Activated T-cell treated with anti-CD3 and anti-CD28 coated beads, Interleukin-2, amount 50 U/mL, for 72 hours (primary cell): ENCODE measurements at places on chromosomes 2 and 18. TPM values are rescaled to one million over a fixed set of nuclear protein-coding genes. Genes with fewer than 3 reads are reported as not detected.

- DNase-seq, result no peak
- no peak overlapping the region for H3K4me3 ChIP-seq
- H3K36me3 ChIP-seq, result no peaks in the 10 kb centered on the region
- H3K27ac ChIP-seq, result no peak overlapping the region
Observed at GRCh38 chr18:30406728-30407127, 635.8 kb downstream of the DSC3 start.

DNA sequence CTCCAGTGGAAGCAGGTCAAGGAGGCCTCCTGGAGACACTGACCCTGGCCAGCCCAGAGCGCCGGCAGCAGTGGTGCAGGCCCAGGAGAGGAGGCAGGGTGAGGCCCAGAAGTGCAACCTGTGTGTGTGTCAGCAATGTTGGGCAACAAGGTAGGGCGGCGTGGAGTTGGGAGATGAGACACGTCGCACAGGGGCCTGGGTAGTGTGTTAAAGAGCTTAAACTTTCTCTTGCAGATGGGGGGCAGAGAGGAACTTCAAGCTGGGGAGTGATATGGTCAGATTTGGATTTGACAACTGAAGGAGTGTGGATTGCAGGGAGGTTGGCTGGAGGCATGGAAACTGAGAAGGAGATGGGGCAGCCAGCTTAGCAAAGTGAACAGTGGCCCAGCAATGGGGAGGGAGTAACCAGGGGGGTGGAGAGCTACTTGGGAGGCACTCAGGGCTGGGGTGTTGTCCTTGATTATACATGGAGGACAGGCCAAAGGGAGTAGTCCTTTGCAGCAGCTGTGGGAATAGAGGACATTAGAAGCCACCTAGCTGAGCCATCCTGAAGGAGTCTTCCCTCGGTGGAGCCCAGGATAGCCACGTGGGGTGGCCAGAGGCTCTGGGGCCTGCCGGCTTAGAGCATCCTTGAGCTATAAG, 278.6 kb upstream of the HS6ST1 start:
- H3K4me3 ChIP-seq, result no peak overlapping the region
- H3K27ac ChIP-seq, result no peak overlapping the region
- no peaks in the 10 kb centered on the region for H3K36me3 ChIP-seq
- H3K4me1 ChIP-seq, result no peaks in the 10 kb centered on the region

Gene ANKRD29
- not detected for total RNA-seq

Gene MATN3
- total RNA-seq, result not detected

Gene CSRNP3
- total RNA-seq, result not detected

DNA sequence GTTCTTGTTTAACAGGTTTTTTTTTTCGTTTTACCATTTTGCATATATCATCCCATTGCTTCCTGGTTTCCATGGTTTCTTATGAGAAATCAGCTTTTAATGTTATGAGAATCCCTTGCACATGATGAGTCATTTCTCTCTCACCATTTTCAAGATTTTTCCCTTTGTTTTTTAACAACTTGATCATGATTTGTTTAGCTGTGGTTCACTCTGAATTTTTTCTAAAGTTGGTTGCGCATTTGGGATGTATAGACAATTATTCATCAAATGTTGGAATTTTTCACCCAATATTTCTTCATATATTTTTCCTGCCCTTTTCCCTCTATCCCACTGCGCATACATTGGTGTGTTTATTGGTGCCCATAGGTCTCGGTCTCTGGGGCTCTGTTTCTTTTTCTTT, 42.4 kb upstream of the BIN1 start:
- no peaks in the 10 kb centered on the region for H3K4me1 ChIP-seq
- no peak overlapping the region for H3K27ac ChIP-seq
- DNase-seq, result no peak

DNA sequence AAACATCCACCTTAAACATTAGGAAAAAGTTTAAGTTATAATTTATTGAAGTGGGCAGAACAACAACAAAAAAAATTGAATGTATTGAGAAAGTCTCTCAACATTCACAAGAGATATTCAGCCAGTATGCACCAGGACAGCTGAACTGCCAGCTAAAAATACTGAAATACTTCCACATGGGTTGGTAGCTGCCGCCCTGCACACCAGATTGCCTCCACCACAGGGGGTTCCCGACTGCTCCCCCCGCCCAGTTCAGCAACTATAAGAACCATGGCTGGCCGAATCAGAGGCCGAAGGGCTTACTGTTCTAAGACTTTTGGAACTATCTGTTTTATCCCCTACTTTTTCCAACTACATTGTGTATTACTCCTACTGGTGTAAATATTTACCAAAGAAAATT, 150.0 kb upstream of the LRP1B start:
- H3K27me3 ChIP-seq, result no peaks in the 10 kb centered on the region
- H3K4me1 ChIP-seq, result no peaks in the 10 kb centered on the region
- no peak overlapping the region for H3K27ac ChIP-seq
- H3K4me3 ChIP-seq, result no peak overlapping the region

GRCh38 chr2:69164061-69164778, 151.2 kb downstream of the ANTXR1 start:
- H3K36me3 ChIP-seq, result no peaks in the 10 kb centered on the region
- H3K4me1 ChIP-seq, result peaks cover 8% of the 10 kb centered on the region
- H3K27ac ChIP-seq, result no peak overlapping the region
- no peak for DNase-seq

Gene STAM2
- total RNA-seq, result 17.1 TPM

DNA sequence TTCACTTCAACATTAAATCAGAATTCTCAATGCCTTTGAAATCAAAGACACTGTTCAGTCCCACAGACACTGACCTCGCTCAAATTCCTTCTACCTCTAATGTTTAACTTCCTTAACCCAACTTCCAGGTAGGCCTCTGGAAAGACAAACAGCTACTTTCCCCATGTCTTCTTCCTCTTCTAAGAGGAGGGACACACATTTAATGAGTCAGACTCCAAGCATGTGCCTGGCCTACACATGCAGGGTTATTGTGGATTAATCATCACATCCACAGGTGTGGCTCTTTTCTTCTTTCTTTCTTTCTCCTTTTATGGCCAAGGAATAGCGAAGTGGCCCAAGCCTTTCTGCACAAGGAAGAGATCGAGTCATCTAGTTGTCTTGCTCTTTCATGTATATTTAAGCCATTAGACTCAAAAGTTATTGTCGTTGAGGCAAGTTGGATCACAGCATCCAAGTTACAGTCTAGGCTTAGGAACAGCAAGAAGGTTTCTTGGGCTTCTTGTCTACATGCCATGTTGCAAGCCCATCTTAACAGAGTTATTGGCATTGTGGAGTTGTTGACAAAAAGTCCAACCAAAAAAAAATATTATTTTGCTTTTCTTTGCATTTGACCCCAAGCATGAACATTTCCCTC, 387.8 kb downstream of the IRS1 start:
- H3K27me3 ChIP-seq, result peaks cover 28% of the 10 kb centered on the region
- H3K27ac ChIP-seq, result no peak overlapping the region
- DNase-seq, result no peak
- H3K4me3 ChIP-seq, result no peak overlapping the region

Gene PXDN
- 0.25 TPM for total RNA-seq

GRCh38 chr2:236744716-236745115, 175.1 kb downstream of the ACKR3 start:
- DNase-seq, result no peak
- H3K4me3 ChIP-seq, result no peak overlapping the region
- H3K27ac ChIP-seq, result no peak overlapping the region
- H3K4me1 ChIP-seq, result no peaks in the 10 kb centered on the region
- H3K36me3 ChIP-seq, result no peaks in the 10 kb centered on the region
- H3K27me3 ChIP-seq, result peaks cover 17% of the 10 kb centered on the region

- DNase-seq, result no peak
- no peaks in the 10 kb centered on the region for H3K4me1 ChIP-seq
- no peak overlapping the region for H3K27ac ChIP-seq
- H3K4me3 ChIP-seq, result no peak overlapping the region
- no peaks in the 10 kb centered on the region for H3K36me3 ChIP-seq
Observed at GRCh38 chr2:124478761-124479160, 453.7 kb downstream of the CNTNAP5 start.

DNA sequence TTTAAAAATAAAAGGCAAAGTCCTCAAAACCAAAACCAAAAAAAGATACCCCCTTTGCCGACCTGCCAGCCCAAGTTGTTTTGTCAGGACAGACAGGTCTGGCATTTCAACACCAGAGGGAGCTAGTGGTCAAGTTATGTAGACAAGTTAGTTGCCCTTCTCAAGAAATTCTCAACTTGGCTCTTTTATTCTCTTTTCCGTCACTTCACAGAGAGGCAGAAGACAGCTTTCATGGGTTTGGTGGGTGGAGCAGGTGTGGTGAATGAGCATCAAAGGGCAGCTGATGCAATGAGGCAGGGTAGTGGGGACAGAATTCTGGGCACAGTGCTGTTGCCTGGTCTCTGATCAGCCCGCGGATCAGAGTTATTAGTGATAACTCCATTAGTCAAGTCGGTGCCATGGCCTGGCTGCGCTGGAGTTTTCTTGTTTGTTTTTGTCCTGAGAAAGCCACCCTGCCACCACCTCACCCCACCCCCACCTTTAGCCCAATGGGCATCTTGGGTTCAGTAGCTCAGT, 303.7 kb upstream of the EPAS1 start:
- DNase-seq, result peak; percentile 70
- peak overlapping the region; percentile 6 for H3K27ac ChIP-seq
- H3K36me3 ChIP-seq, result no peaks in the 10 kb centered on the region
- H3K27me3 ChIP-seq, result no peaks in the 10 kb centered on the region
- H3K4me3 ChIP-seq, result peak overlapping the region; percentile 18
- peaks cover 11% of the 10 kb centered on the region for H3K4me1 ChIP-seq

Gene VSNL1
- total RNA-seq, result not detected

DNA sequence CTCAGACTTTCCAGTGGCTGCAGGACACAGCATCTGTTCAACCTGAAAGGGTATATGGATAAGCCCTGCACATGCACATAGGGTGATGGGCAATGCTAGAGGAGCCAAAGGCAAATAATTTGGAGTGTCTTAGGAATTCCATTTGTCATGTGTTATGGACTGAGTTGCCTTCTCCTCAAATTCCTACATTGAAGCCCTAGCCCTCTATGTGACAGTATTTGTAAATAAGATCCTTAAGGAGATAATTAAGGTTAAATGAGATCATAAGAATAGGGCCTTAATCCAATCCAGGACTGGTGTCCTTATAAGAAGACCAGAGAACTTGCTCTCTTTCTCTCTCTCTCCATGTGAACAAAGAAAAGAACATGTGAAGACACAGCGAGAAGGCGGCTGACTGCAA, 42.9 kb upstream of the CREG2 start:
- no peaks in the 10 kb centered on the region for H3K27me3 ChIP-seq
- no peak for DNase-seq
- H3K4me3 ChIP-seq, result no peak overlapping the region
- no peak overlapping the region for H3K27ac ChIP-seq
- H3K36me3 ChIP-seq, result no peaks in the 10 kb centered on the region

Gene ANKMY1
- 31.6 TPM for total RNA-seq
